ENCODE measurements at places on chromosomes 12 and 14. TPM values are rescaled to one million over a fixed set of nuclear protein-coding genes. Genes with fewer than 3 reads are reported as not detected.

GRCh38 chr14:81437244-81437643 is 37.1 kb upstream of the STON2 start:
- no peak for DNase-seq

Gene LMNTD1
- not detected for polyA plus RNA-seq

DNA sequence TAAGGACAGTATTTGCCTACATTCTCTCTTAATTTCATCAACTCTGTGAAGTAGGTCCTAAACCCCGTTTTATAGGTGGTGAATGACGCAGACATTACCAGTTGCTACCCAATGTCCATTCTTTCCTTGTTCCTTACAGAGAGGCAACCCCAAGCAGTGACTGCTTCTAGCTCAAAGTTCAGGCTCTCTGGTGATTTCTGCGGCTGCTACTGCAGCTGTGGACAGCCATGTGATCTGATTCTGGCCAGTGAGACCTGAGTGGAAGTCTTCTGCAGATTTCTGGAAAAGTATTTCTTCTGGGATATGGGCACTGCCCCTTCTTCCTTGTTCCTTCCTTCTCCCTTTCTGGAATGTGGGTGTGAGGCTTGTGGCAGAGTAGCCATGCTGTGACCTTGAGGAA is 82.9 kb downstream of the ARF6 start:
- DNase-seq: no peak

DNA sequence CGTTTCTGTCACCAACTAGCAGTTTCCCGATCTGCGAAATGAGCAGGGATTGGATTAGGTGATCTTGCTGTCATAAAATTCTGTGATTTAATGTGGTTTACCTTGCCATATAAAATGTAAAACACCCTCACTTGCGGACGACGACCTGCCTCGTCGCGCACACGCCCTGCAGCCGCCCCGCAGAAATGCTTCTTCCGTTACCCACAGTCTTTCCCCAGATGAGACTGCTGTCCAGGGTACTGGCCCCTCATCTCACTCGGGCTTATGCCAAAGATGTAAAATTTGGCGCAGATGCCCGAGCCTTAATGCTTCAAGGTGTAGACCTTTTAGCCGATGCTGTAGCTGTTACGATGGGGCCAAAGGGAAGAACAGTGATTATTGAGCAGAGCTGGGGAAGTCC is 17.7 kb upstream of the FOXJ2 start:
- DNase-seq: no peak

DNA sequence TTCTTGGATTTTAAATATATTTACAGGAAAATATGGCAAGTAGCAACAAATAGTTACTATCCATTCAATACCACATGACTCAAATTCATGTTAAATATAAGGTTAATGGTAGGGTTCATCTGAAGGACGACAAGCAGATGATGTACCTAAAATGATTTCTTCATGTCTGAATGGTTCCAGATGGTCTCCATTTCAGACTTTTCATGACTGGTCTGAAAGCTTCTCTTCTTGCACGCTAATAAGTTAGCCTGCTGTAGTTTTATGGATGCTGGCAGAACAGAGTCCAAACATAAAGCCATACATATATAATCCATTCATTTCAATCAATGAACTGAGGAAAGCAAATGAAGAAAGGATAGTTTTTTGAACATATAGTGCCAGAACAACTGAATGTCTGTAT is 257.0 kb upstream of the MGAT4C start:
- DNase-seq: peak; percentile 46
